ENCODE measurements at places on chromosomes 16 and 17. TPM values are rescaled to one million over a fixed set of nuclear protein-coding genes. Genes with fewer than 3 reads are reported as not detected.

DNA sequence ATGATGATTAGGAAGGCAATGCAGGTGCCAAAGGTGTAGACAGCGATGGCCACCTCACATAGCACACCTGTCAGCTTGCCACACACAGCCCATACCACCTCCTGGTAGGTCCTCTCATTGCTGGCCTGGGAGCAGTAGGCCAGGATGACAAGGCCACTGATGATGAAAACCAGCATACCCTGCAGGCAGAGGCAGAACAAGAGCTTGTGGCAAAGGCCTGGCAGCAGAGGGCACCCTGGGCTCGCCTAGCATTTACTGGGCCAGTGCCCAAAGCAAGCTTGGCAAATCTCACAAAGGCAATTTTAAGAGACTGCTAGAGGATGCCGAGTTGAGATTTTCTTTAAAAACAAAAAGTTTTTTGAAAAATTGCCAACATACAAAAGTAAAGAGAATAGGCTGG lies 5.9 kb downstream of the SLC38A7 start:
- DNase-seq, result no peak

DNA sequence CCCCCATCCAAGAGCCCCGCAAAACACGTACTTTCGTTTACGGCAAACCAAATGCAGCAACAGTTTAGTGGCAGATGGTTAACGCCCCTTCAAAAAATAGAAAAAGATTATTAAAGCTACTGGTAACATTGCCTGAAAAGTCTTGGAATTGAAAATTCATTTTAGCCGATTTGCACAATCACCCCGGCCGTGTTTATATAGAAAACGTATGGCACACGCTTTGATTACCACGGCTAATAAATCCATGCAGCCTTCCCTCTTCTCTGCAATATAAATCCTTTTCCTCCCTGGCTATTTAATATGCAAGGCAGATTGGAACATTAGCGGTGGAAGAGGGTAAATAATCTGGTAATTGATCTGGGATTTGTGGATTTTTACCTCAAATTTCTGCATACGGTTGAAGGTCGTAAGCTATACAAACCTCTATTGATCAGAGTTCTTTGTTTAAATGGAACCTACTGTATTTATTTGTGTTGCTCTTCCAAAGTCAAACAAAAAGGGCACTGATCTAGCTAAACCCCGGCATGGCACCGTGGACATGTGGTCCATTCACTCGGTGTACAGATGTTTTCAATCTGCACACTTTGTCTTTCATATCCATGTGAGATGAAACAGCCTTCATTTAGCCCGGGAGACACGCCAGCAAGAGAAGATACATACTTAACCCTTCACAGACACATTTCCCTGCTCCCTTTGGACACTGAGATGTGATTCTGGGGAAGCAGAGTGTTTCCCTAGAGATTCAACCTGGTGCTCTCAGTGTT lies 238.1 kb upstream of the MAF start:
- DNase-seq, result no peak

NHLRC4 gene
- 0.80 TPM for total RNA-seq

GRCh38 chr17:7436556-7437368 lies 1.5 kb downstream of the TMEM102 start:
- DNase-seq, result peak; percentile 92

DNA sequence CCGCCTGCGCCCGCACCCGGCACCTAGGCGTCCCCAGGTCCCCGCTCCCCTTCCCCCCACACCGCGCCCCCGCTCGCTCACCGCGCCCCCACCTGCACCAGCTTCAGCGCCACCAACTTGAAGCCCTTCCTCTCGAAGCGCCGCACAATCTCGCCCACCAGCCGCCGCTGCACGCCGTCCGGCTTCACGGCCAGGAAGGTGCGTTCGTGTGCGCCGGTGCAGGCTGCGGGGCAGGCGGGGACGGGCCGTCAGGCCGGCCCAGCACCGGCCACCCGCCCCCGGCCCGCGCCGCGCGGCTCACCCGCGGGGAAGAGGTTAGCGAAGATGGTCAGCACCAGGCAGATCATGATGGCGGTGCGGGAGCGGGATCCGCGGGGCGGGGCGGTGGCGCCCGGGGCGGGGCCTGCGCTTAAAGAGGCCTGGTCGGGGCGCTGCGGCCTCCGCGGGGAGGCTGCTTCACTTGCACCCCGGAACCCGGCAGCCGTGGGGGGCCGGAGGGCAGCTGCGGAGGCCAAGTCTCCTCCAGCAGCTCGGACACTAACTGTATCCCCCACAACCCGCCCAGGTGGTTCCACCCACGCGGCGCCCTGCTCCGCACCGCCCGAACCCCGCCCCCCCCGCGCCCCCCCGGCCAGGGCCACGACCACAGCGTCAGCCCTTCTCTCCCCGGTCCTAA lies at the start of gene NME3:
TSS of gene NME3 (minus strand) at position 356 of the 676 bp plus-strand sequence. CDS start at position 347, 9 bp downstream.
- peak; percentile 71 for DNase-seq

- peak; percentile 66 for DNase-seq
These were observed 270.0 kb upstream of the PSMD7 start for GRCh38 chr16:74026373-74027281.

- DNase-seq, result no peak
These were observed 16.2 kb upstream of the ALOX15 start for GRCh38 chr17:4657678-4658077.

Measured in GM23338 (cell line).